ENCODE measurements at places on chromosomes 2 and 18.
A peak's percentile ranks its signal among the peaks of the same experiment; 100 is the strongest.

DNA sequence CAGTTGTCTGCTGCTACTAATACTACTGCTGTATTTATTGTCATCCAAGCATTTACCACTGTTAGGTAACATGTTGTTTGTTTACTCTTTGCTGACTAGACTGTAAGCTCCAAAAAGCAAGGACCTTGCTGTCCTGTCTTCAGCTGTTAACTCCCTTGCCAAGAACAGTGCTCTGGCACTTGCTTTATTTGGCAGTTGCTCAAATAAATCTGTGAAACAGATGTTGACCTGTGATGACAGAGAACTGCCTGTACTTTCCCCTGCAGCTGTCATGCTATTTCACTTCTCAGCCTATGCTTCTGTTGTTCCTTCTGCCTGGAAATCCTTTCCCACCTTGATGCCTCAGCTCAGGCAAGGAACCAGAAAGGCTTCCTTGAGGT is 181.2 kb downstream of the ATAD2B start:
- no peak for DNase-seq

DNA sequence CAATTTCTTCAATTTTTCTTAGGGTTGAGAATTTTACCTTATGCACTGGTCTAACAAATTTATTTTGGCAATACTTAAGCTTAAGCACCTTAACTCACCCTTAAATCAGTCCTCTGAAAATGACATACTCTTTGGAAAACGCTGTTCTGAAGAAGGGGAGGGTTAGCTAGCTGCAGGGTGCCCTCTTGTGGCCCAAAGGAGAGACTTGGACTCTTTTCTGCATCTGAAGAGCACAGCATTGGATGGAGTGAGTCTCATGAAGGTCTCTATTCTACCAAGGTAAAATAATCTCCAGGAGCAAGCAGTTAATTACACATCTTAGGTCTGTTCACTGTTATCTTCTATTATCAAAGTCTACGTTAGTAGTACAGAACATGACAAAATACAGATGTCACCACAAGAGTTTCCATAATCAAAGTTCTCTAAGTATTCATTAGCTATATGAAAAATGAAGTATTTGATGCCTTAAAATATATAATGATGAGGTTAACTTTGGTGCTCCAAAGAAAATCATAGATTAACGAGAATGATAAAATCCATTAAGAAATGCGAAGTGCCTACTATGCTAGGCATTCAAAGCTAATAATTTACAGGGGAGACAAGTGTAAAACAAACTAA is 24.4 kb downstream of the PUM2 start:
- DNase-seq = peak; percentile 42

DNA sequence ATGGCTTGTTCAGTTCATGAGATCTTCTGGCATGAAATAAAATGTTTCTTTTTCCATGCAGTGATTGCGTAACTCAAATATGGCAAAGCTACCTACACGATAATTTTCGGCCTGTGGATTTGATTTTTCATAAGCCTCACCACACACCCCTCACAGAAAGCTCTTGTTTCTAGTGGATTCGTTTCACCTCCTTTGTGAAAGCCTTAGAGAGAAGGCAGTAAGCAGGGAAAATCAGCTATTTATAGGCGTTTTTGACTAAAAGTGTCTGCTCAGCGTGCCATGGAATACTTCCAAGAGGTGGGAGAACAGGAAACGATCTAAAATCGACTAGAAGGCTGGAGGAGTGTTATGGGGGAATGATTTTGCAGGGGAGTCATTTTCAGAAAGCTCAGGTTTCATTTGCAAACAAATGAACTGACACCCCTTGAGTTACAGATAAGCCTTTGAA is 417.9 kb downstream of the TGIF1 start:
- DNase-seq = peak; percentile 47

DNA sequence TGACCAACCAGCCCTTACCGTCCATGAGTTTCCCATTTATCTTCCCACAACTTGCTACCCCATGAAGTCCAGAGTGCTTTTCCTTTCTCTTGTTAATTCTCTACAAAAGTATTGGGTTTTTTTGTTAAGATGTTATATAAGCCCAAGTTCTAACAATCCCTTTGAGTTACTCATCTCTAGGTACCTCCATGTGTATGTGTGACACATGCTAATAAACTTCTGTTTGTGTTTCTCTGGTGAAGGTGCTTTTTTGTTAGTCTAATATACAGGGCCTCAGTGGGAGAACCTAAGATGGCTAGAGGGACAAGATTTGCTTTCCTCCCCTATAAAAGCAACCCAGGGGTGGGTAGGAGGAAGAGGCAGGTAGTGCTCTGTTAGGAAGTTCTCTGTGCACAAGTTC is 31.8 kb upstream of the RMDN2 start:
- DNase-seq = no peak

GRCh38 chr18:35484034-35484433 is 13.7 kb downstream of the INO80C start:
- DNase-seq = no peak

DNA sequence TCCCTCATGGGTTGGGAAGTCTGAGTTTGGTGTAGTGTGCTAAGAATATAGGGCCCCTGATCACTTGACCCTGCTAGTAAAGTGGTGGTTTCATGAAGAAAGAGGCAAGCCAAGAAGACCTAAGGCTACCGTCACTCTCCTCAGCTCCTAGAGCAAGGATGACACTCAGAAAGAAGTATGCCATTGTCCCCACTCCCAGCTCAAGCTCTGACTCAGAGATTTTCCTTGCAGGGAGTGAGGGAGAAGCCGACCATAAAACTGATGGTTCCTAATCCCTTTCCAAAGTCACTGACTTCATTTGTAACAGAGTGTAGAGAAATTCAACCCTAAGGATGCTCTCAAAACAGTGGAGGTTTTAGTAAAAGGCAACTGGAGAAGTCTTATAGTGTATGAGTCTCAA is 80.9 kb downstream of the ICA1L start:
- DNase-seq = no peak

DNA sequence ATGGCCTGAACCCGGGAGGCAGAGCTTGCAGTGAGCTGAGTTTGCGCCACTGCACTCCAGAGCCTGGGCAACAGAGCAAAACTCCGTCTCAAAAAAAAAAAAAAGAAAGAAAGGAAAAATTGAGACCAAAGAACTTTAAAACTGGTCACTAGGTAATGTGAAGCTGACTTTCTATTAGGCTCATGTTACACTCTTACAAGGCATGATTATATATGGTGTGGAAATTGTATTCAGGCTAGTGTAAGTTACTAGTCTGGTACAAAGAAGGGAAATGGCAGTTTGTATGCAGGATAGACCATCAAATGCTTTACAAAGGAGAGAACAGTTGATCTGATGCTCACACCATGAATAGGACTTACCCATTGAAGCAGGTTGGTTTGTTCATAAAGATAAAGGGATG is 35.4 kb upstream of the ARMC9 start:
- DNase-seq = no peak

GRCh38 chr2:215454519-215455246 is 18.8 kb upstream of the FN1 start:
- peak; percentile 11 for DNase-seq

- peak; percentile 40 for DNase-seq
Observed at GRCh38 chr18:23972453-23972852, 42.1 kb upstream of the TTC39C start.

- no peak for DNase-seq
Observed at GRCh38 chr2:218812096-218812815, 19.3 kb downstream of the PRKAG3 start.

DNA sequence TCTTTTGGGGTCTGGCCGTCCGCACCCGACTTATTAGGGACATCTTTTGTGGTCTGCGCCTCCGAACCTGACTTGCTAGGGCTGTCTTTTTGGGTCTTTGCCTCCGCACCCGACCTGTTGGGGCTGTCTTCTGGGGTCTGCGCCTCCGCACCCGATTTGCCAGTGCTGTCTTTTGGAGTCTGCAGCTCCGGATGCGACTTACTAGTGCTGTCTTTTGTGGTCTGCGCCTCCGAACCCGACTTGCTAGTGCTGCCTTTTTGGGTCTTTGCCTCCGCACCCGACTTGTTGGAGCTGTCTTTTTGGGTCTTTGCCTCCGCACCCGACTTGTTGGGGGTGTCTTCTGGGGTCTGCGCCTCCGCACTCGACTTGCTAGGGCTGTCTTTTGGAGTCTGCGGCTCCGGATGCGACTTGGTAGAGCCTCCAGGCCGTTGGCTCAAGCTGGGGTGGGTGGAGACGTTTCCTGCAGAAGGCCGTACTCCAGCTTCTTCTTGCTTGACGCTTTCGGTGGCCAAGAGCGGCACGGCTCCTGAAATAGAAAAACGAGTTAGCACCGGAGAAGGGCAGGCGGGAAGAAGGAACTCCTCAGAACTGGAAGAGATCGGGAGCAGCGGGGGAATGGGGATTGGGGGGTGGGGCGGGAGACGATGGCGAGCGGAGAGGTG is 498 bp downstream of the TGOLN2 start:
- DNase-seq = peak; percentile 34

DNA sequence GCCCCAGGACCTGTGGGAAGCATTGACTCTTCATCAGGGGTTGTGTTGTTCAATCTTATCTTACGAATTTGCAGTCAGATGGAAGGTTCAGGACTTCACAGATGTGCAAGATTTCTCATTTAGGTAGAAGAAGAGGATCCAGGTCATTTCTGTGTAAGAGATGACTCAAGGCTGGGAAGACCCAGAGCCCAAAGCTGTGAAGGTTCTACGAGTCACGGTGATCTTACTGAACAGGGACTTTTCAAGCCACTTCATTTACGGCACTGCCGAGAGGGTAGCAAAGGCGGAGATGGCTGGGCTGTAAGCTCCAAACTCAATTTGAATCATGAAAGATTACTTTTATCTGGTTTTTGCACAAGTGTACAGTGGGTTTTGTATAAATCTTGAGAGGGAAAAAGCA is 228.0 kb upstream of the MEX3C start:
- no peak for DNase-seq

DNA sequence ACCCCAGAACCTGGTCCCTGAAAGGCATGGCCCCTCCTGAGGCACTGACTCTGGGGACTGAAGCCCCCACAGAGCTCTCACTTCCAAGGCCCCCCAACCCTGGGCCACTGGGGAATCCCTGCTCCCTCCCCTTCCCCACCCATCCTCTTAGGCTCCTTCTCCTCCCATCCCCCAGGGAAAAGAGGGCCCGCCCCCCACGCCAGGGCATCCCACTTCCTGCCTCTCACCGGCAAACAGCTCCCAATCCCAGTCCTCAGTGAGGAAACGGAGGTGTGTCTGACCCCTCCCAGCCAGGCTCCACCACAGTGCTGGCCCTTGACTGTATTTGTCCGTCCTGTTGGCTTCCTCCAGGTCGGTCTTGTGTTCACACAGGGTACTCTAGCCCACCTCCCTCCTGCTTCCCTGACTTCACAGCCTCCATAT is 35.0 kb upstream of the PTMA start:
- DNase-seq = no peak

DNA sequence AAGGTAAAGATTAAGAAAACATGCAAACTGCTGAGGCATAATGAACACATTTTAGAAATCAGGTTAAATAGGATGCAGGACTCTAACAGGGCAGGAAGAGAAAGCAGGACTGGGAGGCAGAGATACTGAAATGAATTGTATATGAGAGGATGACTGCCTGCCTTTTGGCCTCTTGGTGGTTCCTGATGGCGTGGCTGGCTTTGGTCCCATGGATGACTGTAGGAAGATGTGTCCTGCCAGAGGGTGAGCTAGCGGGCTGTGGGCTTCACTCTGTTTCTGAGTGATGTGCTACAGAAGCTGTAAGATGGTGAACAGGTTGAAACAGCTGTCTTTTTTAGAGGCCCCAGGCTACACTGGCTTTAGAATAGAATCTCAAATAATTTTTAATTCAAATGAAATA is 517.0 kb downstream of the SLC4A3 start:
- no peak for DNase-seq

GRCh38 chr18:3225588-3225987 is 5.8 kb upstream of the MYOM1 start:
- no peak for DNase-seq
